ENCODE measurements at places on chromosomes 11 and 22.
A peak's percentile ranks its signal among the peaks of the same experiment; 100 is the strongest.

- DNase-seq, result no peak
Measured at GRCh38 chr11:42036201-42036600, 576.7 kb upstream of the LRRC4C start.

DNA sequence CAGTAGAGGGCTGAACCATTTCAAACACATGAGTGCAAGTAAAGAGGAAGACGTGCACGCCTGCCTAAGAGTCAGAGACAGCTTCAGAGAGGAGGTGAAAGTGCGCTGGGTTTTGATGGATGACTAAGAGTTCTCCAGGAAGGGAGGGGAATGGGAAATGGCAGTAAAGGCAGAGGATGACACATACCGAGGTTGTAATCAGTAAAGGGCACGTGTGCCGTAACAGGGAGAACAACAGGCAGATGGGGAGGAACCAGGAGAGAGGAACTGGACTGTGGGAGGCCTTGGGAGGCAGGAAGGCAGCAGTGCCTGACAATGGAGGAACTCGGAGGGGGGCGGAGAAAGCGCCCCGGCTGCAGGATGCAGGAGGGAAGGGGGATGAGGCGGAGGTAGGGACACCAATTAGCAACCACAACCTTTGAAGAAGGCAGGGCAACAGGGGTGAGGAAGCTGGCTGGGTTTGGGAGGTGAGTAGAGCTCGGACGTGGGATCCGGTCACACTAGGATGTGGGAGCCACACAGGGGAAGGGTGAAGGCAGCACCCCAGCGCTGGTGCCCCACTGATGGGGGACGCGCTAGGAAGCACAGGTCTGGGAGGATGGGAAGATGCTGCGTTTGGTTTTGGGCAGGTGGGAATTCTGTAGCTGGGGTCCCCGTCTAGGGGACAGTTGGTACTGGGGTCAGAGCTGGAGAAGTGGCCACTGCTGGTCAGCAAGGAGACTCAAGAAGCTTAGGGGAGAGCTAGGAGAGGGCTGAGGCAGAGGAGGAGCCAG lies 67.4 kb downstream of the SCUBE1 start:
- DNase-seq, result no peak

- DNase-seq, result no peak
Measured at GRCh38 chr11:46969379-46969778, 32.8 kb downstream of the CSTPP1 start.

DNA sequence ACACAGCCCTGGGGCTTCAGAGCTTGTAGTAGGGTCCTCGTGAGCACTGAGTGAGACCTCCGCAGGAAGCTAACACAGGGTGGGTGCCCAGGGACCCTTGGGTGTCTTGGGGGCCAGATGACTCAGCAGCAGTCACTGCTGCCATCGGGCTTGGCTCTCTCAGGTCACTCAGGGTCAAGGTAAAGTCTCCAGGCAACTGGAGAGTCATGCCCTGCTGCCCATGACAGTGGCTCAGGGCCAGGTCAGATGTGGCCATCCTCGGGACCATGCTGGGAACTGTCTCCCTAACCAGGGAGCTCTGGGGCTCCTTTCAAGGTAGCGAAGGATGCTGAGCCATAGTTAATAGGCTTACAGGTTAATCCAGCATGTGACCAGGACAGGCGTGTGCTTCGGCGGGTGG lies 44.4 kb upstream of the SLC22A12 start:
- no peak for DNase-seq

- DNase-seq, result peak; percentile 95
Measured at GRCh38 chr11:115504276-115505158, at the start of gene CADM1. Gene CADM1 (minus strand): TSS chr11:115504415.

- no peak for DNase-seq
Measured at GRCh38 chr11:32388871-32389770, 46.2 kb downstream of the WT1 start.

DNA sequence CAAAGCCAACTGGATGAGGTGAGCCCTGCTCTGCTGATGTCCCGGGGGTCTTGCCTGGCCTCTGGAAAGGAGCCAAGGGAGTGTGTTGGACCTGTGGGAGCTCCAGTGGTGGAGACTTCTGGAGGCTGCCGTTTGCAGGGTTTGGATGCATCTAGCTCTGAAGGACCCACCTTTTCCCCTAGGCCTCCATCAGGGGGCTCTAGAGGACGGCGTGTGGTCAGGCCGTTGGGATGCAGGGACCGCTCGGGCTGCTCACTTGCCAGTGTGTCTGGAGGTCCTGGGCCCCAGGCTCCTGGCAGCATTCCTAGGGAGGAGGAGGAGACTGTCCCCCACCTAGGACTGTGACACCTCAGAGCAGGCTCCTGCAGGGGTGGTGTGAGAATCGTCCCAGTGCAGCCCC lies 58.3 kb downstream of the PRDM11 start:
- no peak for DNase-seq

DNA sequence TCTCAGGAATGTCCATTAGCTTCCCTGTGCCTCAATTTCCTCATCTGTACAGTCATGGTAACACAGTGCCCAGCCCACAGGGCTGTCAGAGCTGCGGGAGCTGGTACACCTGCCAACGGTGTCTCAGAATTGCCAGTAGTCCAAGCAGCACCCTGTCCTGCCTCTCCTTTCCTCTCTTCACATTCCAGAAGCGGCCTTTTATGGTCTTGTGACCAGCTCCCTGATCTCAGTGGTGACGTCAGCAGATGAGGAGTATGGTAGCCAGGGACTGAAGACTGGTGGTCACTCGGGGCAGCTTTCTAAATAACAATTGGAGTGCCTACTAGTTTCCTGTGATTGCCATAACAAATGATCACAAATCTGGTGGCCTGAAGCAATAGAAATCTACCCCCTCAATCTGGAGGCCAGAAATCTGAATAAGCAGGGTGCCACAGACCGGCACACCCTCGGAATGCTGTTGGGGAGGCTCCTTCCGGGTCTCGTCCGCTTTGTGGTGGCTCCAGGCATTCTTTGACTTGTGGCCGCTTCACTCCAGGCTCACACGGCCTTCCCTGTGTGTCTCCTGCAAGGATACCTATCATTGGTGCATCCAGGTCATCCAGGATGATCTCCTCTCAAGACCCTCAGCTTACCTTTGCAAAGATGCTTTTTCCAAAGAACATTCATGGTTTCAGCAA lies 2.1 kb downstream of the FADD start:
- no peak for DNase-seq

DNA sequence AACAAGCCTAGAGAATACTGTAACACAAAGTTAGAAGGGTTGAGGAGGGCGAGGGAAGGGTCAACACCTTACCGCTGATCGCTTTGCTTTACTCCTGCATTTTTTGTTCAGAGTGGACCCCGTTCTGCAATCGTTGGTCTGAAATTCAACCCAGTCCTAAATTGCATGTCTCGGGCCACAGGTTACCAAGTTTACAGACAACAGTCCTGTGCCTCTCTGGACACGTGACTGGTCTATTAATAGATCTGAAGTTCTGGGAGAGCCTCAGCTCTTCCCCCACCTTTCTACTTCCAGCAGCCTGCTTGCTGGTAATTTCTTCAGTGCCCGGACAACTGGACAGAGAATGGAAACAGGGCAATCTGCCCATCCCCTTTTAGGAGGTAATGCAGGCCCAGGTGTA lies 74.2 kb downstream of the STIM1 start:
- no peak for DNase-seq

- DNase-seq, result no peak
Measured at GRCh38 chr11:47955061-47955755, 25.2 kb upstream of the PTPRJ start.

- DNase-seq, result no peak
Measured at GRCh38 chr22:46612341-46612903, 7.8 kb upstream of the GRAMD4 start.

DNA sequence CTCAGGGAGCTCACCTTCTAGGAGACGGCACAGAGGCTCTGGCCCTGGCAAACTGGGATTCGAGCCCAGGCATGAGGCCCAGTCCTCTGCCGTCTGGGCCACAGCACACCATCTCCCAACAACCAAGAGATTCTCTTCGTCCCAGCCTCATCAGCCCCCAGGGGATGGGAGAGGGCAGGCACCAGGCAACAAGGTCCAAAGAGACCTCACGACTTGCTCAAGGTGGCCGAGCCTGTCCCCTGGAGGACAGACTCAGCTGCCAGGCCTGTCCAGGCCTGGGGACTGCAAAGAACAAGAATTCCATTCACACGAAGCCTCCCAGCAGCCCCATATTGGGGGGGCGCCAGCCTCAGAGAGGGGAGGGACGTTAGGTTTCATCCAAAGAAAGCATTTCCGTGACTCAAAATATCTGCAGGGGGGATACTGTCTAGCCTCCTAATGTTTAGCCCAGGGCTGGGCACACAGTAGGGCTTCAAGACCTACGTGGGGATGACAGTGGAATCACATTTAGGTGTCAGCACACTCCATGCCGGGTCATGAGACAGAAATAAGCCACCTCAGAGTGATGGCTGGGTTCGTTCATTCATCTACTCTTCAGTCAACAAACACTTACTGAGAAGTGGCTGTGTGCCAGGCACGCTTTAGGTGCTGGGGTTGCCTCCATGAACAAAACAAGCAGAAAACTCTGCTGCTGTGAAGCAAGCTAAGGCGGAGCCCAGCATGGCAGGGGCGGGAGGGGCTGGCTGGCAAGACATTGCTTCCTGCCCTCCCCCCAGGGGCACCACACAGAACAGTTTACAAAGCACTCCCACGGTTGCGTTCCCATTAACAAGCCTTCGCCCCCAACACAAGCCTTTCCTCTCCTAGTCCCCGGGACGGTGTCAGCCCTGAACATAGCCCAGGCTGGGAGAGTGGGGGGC lies 1.2 kb downstream of the CARNS1 start:
- DNase-seq, result peak; percentile 13

DNA sequence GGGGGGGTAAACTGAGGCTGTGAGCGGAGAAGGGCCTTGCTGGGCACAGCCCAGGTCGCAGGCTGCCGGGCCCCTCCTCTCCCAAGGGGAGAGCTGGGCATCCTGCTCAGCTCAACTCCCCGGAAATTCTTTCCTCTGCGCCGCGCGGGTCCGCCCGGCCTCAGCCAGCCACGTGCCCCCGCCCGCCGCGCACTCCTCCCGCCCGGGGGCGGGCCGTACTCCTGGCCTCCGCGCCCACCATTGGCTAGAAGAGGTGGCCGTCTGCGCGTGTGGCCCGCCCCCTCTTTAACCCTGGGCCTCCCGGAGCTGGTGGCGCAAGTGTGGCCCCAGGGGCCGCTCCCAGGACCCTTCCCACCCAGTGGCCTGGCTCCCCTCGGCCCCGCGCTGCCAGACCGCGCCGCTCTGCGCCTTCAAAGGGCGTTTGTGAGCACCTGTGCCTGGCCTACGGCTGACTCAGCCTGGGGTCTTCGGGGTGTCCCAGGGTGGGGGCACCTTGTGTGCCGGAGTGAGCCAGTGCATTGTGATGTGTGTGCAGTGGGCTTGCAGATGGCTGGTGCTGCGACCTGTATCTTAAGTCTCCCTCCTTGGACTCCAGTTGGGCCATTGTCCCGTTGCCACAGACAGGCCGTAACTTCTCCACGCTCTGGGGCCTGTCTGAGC lies 2.0 kb downstream of the MRGPRF start:
- peak; percentile 73 for DNase-seq

GRCh38 chr22:37043828-37044538 lies 7.6 kb upstream of the KCTD17 start:
- DNase-seq, result no peak

DNA sequence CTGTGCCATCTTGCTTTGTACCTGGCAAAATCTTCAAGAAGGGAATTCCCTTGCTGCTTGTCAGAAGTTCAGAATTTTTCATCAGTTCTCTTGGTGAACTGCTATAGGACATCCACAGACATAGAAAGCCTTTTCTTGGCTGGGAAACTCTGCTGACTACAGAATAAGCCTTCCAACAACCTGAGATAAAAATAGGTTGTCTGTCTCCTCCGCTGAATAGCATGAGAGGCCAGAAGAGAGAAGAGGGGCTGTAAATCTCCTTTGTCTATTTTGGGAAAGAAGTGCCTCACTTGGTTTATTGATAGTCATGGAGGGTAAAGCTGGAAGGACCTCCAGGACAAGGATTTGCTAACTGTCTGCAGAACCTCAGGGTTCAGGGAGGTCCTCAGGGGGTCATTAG lies 48.2 kb downstream of the C11orf91 start:
- no peak for DNase-seq

GRCh38 chr11:20477418-20478090 lies 90.0 kb downstream of the PRMT3 start:
- DNase-seq, result no peak

GRCh38 chr11:117626576-117626975 lies 170.4 kb downstream of the DSCAML1 start:
- DNase-seq, result no peak

DNA sequence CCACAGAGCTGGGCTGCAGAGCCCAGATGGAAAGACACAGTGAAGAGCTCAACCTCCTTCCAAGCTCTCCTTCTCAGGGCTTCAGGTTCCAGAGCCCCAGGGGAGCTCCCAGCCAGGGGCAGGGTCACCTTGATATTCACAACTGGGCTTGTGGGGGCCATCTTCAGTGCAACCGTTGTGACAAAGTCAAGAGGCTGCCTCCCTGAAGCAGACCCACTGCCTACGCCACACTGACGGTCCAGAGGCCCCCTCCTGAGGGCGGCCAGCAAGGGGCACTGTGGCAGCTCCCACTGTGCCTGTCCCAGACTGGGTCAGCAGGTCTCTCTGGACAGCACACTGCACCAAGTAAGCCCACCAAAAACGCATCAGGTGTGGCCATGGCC lies 84.1 kb downstream of the DGCR2 start:
- no peak for DNase-seq

DNA sequence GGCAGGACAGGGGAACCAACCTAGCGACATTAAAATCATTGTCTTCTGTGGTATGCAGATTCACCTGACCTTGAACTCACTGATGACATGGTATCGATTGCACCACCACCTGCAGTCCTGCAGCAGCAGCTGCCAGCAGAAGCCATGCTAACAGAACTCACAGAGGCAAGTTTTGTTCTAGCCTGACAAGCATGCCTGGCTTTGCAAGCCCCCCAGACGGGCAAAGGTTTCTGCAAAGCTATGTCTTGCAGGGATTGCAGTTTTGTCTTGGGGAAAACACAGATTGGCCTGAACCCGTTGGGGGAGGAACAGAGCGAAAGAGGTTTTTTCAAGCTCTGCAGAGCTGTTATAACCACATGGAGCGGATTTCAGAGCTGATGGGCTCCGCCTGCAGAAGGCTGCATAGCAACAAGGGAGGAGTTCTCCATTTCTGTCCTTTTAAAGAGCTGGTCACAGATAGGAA lies 221.0 kb downstream of the HIPK3 start:
- no peak for DNase-seq

GRCh38 chr11:95788921-95789505 lies 569 bp downstream of the FAM76B start:
- peak; percentile 46 for DNase-seq

GRCh38 chr11:95387325-95387724 lies 156.3 kb upstream of the SESN3 start:
- no peak for DNase-seq

DNA sequence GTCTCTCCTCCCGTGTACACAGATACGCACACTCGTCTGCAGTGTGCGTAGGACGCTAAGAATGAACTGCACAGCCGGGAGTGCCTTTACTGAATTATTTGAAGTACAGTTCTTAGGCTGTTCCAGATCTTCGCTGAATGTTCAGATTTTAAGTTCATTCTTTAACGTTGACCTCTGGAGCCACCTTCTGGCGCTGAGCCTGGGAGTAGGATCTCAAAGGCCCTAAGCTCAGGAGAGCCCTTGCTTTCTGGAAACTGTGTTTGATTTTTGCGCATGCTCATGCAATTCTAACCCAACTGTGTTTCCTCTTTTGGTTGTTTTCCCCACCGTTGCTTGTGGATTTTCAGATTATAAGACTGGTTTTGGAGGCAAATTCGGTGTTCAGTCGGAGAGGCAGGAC lies 22.8 kb downstream of the CTTN start:
- no peak for DNase-seq

All from astrocyte of the spinal cord (primary cell).